Thoracic aorta (tissue), 2 donors: ENCODE measurements at places on chromosomes 5 and 9. TPM values are rescaled to one million over a fixed set of nuclear protein-coding genes. Genes with fewer than 3 reads are reported as not detected.

ERCC8 gene
- 11.0 TPM for total RNA-seq

ACSL6 gene
- total RNA-seq: 1.6 TPM

QSOX2 gene
- total RNA-seq: 13.5 TPM

PCDHA12 gene
- total RNA-seq: 0.68 TPM

NUTM2F gene
- total RNA-seq: not detected

TAL2 gene
- not detected for total RNA-seq

SLC4A9 gene
- total RNA-seq: not detected

- DNase-seq: no peak
Measured at GRCh38 chr9:35702696-35703095, 13.0 kb upstream of the TPM2 start.

GRCh38 chr5:68385936-68386335 lies 170.4 kb downstream of the PIK3R1 start:
- no peak for DNase-seq

- DNase-seq: no peak
Measured at GRCh38 chr5:181188700-181189362, 16.2 kb downstream of the TRIM7 start.

DNA sequence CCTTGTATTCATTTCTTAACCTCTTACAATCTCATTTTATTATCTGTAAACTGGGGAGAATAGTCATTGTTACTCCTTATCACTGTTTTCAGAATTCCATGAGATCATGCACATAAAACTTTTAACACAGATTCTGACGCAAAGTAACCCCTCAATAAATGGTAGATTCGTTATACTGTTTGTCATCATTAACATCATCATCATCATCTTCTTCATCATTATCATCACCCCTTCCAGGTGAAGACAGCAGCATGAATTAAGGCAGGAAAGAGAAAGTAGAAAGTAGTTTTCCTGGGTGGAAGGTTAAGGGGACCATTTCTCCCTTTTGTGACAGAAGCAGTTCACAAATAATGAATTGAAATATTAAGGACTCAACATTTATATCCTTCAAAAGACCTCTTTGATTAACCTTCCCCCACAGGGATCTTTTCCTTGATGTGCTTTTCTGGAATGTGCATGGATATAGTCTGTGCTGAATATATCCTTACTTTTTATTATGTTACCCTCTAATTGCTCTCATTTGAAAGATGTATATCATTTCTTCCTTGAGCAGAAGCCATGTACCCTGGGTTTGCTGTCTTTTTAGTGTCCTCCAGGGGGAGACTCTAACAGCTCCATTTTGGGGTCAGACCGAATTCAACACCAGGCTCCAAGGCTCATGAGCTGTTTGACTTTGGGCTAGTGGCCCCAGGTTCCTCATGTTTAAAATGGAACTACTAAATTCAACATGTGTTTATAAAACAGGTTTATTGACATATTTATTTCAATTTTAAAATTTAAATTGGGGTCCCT lies 1029.9 kb upstream of the WWC1 start:
- no peak for DNase-seq

DNA sequence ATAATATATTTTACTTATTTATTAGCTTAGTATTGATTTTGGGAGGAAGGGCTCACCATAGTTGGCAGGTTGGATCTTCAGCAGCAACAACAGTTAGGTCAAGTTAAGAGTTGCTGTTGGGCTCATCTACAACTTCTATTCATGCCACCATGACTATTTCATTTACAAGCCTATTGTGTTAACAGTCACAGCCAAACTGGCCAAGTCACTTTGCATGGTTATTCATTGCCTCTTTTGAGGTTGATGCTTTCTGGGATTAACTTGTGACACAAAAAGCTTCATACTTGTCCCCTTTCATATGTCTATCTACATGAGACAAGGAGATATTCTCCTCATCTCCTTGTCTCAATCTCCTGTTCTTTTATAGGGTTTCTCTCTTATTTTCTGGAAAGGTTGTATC lies 98.3 kb downstream of the WDR70 start:
- DNase-seq: no peak

- DNase-seq: no peak
Measured at GRCh38 chr5:79842991-79843390, 148.1 kb downstream of the MTX3 start.

DNA sequence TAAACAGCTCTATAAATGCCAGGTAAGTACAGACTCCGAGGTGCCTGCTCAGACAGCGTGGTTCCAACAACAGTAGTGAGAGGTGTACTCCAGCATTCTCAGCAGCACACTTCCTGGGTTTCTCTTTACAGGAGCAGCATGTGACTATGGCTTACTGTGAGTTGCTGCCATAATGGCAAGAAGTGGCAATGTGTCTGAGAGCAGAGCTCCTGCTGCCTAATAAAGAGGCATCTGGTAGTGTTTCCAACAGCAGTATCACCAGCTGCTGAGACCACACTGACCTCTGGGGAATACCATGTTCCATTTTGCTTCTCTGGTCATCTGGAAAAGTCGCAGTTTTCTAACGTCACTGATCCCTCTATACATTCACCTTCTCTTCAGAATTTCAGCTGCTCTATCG lies 398.2 kb downstream of the SLCO4C1 start:
- DNase-seq: no peak

DNA sequence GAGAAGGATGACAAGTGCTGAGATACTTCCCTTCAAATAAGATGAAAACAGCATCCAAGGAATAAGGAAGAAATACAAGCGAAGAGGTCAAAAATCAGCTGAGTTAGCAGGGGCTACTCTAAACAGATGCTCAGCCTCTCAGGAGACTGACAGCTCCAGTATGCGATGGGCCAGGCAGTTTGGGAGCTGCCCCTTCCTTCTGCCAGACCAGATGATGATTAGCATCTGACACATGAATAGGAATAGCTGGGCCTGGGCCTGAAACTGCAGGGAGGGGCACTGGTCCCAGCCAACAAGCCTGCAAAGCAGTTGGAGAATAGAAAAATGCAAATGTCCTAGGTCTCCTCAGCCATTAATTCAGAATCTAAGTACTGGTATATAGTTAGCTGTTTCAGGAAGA lies 13.1 kb upstream of the MAP3K1 start:
- no peak for DNase-seq

DNA sequence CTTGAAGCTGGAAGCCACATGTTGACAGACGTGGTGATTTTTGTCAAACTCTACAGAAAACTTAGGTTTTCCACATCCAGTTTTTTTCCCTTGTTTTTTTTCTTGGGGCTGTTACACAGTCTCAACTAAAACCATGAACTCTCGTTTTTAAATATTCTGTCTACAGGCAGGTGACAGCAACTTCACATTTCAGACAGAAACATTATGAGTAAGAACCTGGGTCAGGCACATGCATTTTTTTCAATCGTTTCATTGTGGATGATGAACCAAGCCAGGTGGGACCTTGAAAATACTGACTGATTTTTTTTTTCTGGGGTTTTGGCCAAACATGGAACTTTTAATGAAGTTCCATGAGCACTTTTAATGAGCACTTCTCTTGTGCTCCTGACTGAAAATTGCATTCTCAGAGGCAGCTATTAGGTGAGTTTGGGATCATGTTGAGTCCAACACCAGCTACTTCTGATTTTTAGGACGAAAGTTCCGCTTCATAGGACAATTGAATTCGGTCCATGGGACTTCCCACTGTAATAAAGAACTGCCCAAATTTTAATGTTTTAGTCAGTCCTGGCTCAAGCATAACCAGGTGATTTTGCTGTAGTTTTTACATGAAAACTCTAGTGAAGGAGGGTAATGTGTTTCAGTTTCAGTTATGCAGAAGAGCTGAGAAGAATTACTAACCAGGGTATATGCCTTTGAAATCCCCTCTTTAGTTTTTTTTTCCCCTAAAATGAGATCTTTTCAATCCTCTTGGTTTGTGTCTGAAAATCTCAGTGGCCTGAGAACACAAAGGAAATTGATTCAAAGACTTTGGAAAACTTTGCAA lies 93.2 kb upstream of the ADAMTS16 start:
- DNase-seq: no peak

- no peak for DNase-seq
Measured at GRCh38 chr9:107491081-107492053, 1.8 kb upstream of the KLF4 start.

GRCh38 chr9:37119360-37119759 lies 1.0 kb upstream of the ZCCHC7 start:
- DNase-seq: no peak

GRCh38 chr5:52811067-52811749 lies 23.5 kb downstream of the ITGA1 start:
- no peak for DNase-seq
